Mesothelial cell of epicardium (in vitro differentiated cells): ENCODE measurements at places on chromosomes 2 and 18. TPM values are rescaled to one million over a fixed set of nuclear protein-coding genes. Genes with fewer than 3 reads are reported as not detected.

DNA sequence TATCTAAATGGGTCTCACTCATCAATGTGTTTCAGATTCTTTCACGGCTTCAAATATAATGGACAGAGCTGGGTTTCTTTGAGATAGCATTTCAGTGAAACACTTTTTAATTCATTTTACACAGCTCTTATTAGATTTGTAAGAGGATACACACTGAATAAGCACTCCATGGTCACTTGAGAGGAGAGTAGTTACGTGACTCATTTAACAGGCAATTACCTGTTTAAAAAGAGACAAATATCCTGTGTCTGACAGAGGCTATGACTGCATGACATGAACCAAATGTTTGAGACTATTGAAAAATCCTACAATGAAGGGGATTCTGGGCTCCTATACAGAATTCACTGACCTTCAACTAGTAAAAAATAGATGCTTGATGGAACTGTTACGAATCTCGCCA, 786.9 kb downstream of the EPHA4 start:
- no peak overlapping the region for H3K27ac ChIP-seq
- H3K4me3 ChIP-seq: no peak overlapping the region
- no peaks in the 10 kb centered on the region for H3K27me3 ChIP-seq
- no peak for DNase-seq

DNA sequence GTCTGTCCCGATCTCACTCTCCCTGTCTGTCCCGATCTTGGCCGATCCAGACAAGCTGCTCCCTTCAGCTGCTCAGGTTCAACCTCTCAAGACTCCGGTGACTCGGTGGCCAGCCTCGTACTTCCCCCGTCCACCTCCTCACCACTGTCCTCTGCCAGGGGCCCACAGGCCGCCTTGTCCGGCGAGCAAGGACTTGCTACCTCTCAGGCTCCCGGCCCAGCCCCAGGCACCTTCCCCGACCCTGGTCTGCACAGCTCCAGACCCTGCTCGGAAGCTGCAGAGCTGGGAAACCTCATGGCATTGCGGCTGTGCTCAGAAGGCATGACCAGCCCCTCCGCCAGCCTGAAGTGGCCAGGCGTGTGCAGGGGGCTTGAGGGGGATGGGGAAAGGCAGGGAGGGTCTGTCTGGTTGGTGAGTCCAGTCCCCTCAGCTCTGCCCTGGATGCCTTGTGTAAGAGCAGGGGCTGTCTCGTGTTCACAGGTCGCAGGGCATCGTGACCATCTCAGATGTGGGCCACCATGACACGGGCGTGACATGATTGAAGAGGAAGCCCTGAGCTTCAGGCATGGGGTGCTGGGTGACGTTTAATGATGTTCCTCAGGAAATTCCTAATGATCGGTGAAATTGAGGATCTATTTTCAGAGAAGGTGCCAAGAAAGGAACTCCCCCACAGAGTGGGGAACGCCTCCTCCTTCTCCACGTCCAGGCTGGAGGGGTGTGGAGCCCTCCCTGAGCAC, 121.2 kb upstream of the CTDP1 start:
- peaks cover 4% of the 10 kb centered on the region for H3K27me3 ChIP-seq
- no peaks in the 10 kb centered on the region for H3K4me1 ChIP-seq
- H3K27ac ChIP-seq: no peak overlapping the region
- H3K36me3 ChIP-seq: no peaks in the 10 kb centered on the region
- DNase-seq: no peak
- H3K4me3 ChIP-seq: no peak overlapping the region

DNA sequence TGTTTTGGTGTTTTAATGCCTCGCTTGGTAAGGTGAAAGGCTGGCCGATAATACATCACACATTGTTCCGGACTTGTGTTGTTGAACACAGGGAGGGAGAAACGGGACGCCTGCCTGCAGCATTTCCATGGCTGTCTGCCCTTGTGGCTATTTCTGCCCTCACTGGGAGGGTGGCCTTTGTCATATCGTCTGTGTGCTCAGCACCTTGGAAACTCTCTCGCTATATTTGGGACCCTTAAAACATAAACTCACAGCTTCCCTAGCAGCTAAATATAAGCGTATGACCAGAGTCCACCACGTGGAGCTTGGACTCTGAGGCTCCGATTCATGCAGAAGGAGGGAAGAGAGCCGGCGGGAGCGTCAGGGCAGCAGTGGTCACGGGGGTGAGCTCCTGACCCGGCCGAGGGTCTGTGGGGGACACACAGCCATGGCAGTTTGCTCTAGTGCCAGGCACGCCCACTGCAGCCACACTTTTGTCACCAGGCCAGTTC, 111.7 kb downstream of the SH3BP4 start:
- H3K4me3 ChIP-seq: no peak overlapping the region
- H3K4me1 ChIP-seq: peaks cover 15% of the 10 kb centered on the region
- no peak for DNase-seq
- H3K36me3 ChIP-seq: no peaks in the 10 kb centered on the region

GRCh38 chr2:98727369-98728087, 3.4 kb downstream of the MGAT4A start:
- H3K4me1 ChIP-seq: peaks cover 13% of the 10 kb centered on the region
- no peak overlapping the region for H3K4me3 ChIP-seq
- peaks cover 22% of the 10 kb centered on the region for H3K27me3 ChIP-seq
- DNase-seq: no peak
- H3K36me3 ChIP-seq: peaks cover 6% of the 10 kb centered on the region

CPO gene
- 0.18 TPM in 1 of 3 replicates, not detected in the others for total RNA-seq
